Frontal cortex (tissue), 4 donors: ENCODE measurements at places on chromosomes 13 and 19. TPM values are rescaled to one million over a fixed set of nuclear protein-coding genes. Genes with fewer than 3 reads are reported as not detected.

DNA sequence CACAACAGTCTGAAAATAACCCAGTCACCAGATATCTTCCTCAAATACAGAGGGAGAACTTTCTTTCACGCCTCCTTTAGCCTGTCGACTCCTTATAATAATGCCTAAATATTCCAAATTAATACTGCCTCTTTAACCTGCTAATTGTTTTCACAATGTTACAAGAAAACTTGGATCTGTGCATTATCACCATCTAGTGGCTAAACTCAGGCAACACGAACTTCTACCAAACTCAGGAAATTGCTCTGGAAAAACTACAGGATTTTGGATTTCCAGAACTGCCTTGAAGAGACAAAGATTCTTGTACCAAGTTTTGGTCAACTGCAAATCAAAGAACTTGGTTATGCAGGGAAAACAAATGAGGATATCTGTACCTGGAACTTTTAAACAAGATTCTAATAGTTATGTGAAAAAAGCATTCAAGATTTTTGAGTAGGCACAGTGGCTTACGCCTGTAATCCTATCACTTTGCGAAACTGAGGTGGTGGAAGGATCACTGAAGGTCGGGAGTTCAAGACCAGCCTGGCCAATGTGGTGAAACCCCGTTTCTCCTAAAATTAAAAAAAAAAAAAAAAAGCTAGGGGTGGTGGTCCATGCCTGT is 10.8 kb downstream of the CLN5 start:
- DNase-seq = no peak

DNA sequence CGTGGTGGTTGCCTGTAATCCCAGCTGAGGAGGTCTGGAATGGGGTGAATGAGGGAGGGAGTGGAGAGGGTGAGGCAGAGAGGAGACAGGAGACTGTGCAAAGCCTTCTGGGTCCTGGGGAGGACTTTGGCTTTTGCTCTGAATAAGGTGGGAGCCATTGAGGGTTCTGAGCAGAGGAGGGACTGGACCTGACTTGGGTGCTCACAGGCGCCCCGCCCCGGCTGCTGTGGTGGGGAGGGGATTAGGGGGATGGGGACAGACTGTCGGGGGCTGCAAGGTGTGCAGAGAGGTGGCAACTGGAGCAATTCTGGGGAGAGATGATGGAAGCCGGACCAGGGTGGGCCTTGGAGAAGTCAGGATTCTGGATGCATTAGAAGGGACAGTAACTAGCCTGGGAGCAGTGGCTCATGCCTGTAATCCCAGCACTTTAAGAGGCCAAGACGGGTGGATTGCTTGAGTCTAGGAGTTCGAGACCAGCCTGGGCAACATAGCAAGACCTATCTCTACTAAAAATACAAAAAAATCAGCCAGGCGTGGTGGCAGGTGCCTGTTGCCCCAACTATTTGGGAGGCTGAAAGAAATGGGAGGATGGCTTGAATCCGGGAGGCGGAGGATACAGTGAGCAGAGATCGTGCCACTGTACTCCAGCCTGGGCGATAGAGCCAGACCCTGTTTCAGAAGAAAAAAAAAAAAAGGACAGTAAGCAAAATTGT is 16.1 kb upstream of the NANOS3 start:
- no peak for DNase-seq

DNA sequence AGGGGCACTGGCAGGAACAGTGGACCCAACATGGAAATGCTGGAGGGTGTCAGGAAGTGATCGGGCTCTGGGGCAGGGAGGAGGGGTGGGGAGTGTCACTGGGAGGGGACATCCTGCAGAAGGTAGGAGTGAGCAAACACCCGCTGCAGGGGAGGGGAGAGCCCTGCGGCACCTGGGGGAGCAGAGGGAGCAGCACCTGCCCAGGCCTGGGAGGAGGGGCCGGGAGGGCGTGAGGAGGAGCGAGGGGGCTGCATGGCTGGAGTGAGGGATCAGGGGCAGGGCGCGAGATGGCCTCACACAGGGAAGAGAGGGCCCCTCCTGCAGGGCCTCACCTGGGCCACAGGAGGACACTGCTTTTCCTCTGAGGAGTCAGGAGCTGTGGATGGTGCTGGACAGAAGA is 4.1 kb downstream of the KLK2 start:
- DNase-seq = no peak

Gene HSD17B14
- 1.2 TPM for total RNA-seq

DNA sequence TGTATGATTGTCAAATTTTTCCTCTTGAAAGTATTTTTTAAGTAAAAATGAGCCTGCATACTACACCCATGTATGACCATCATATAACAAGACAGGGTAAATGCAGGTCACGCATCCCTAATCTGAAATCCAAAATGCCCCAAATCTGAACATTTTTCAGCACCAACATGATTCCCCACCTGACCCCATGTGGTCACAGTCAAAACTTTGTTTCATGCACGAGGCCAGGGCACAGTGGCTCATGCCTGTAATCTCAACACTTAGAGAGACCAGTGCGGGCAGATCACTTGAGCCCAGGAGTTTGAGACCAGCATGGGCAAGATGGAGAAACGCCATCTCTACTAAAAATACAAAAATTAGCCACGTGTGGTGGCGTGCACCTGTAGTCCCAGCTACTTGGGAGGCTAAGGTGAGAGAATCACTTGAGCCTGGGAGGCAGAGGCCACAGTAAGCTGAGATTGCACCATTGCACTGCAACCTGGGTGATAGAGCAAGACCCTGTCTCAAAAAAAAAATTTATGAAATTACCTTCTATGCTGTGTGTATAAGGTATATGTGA is 63.7 kb upstream of the NPAS1 start:
- DNase-seq = no peak
